ENCODE measurements at places on chromosomes 5 and 9.

GRCh38 chr9:88739373-88739772 is 204.4 kb downstream of the NXNL2 start:
- peaks cover 32% of the 10 kb centered on the region for H3K4me1 ChIP-seq
- H3K27me3 ChIP-seq: no peaks in the 10 kb centered on the region
- peak overlapping the region; percentile 11 for H3K27ac ChIP-seq
- H3K36me3 ChIP-seq: no peaks in the 10 kb centered on the region
- no peak for DNase-seq

- no peaks in the 10 kb centered on the region for H3K4me1 ChIP-seq
- H3K27ac ChIP-seq: no peak overlapping the region
- H3K4me3 ChIP-seq: no peak overlapping the region
- no peak for DNase-seq
- no peaks in the 10 kb centered on the region for H3K36me3 ChIP-seq
- peaks cover 9% of the 10 kb centered on the region for H3K27me3 ChIP-seq
These were observed 92.2 kb upstream of the CCNG1 start for GRCh38 chr5:163345216-163345615.

DNA sequence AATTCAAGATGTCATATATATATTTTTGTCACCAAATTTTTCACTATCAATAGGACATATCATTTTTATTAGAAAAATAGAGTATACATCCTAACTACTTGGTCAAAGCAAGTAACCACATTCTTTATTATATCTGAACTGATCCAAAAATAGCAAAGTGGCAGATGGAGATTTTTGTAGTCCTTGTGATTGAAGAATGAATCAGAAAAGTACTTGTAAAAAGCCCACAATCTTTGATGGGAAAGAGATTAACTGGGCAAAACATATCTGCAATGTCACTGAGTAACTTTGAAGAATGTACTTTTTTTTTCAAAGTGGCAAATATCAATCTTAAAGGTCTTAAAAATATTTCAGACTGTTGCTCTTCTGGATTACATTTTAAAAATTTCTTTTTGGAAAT is 1040.6 kb upstream of the SEMA6A start:
- no peak overlapping the region for H3K27ac ChIP-seq
- peaks cover 9% of the 10 kb centered on the region for H3K4me1 ChIP-seq

DNA sequence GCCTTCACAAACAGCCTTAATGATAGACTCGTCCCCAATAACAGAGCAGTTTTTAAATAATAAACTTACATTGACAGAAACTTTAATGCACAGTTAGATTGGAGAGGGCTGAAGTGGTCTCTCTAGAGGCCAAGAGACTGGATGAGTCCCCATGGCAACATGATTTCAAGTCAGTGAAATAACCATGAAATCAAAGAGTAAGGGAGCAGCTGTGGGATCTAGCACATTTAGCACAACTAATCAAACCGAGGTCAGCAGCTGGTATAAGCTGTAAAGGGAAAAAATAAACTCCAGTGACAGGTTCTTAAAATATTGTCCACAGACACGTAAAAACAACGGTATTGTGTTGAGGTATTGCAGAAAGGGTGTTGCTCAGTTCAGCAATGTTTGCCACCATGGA is 916.6 kb downstream of the DNAH5 start:
- H3K4me1 ChIP-seq: no peaks in the 10 kb centered on the region
- DNase-seq: no peak
- no peak overlapping the region for H3K4me3 ChIP-seq
- peaks cover 10% of the 10 kb centered on the region for H3K27me3 ChIP-seq
- H3K27ac ChIP-seq: no peak overlapping the region

GRCh38 chr5:86626149-86626548 is 8.4 kb downstream of the COX7C start:
- no peaks in the 10 kb centered on the region for H3K4me1 ChIP-seq
- peaks cover 14% of the 10 kb centered on the region for H3K36me3 ChIP-seq
- no peak overlapping the region for H3K27ac ChIP-seq
- H3K27me3 ChIP-seq: peaks cover 2% of the 10 kb centered on the region
- DNase-seq: no peak

GRCh38 chr5:174453690-174454089 is 270.7 kb upstream of the MSX2 start:
- no peaks in the 10 kb centered on the region for H3K27me3 ChIP-seq
- H3K4me1 ChIP-seq: peaks cover 41% of the 10 kb centered on the region
- peak overlapping the region; percentile 68 for H3K27ac ChIP-seq
- DNase-seq: no peak

DNA sequence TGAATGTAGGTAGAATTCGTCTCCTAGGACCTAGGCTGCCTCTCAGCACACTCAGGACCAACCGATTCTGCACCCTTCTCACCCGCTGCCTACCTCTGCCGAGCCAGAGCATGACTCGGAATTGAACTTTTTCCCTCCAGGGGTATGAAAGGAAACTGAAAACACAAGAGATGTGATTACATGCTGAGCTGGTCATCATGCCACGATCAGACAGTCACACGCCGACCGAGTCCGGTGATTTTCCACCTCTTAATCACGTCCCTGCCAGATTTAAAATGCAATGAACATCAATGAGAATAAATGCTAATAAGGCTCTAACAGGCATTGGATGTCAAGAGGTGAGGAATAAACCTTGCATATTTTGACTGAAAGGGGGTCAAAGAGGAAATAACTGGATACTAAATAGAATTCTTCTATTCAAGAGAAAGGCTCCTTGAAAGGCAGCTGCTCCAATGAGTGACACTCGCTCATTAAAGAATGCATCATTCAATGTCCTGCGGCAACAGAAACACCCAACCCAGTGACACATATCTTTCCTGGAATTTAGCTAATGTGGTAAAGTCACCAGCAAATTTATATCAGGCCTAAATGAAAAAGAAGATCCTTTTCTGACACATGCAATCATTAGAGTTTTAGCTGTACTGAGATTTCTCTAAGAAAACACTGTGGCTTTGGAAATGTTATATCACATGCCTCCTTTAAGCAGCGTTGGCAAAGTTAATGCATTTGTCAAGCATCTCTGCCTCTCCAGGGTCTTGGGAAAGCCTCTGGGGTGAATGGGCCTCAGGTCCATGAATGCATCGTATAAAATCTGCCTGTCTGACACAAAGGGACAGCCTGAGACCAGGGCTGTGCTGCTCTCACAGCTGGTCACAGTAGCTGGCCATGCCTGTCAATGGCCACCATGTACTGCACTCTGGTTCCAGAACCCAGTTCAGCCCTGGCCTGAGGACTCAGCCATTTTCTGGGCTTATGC is 128.7 kb downstream of the SPOCK1 start:
- no peak for DNase-seq
- H3K4me3 ChIP-seq: no peak overlapping the region
- no peaks in the 10 kb centered on the region for H3K36me3 ChIP-seq
- H3K4me1 ChIP-seq: peaks cover 4% of the 10 kb centered on the region
- no peak overlapping the region for H3K27ac ChIP-seq
- peaks cover 53% of the 10 kb centered on the region for H3K27me3 ChIP-seq

GRCh38 chr5:172505845-172506244 is 51.5 kb upstream of the SH3PXD2B start:
- H3K36me3 ChIP-seq: no peaks in the 10 kb centered on the region
- peaks cover 36% of the 10 kb centered on the region for H3K27me3 ChIP-seq
- peaks cover 3% of the 10 kb centered on the region for H3K4me1 ChIP-seq
- H3K4me3 ChIP-seq: no peak overlapping the region
- peak; percentile 25 for DNase-seq

GRCh38 chr5:131633830-131634229 is 1.2 kb downstream of the RAPGEF6 start:
- H3K27ac ChIP-seq: peak overlapping the region; percentile 99
- no peak for DNase-seq
- H3K4me1 ChIP-seq: peaks cover 16% of the 10 kb centered on the region
- H3K4me3 ChIP-seq: peak overlapping the region; percentile 96
- H3K36me3 ChIP-seq: no peaks in the 10 kb centered on the region

- no peaks in the 10 kb centered on the region for H3K27me3 ChIP-seq
- H3K4me3 ChIP-seq: no peak overlapping the region
- H3K4me1 ChIP-seq: peaks cover 23% of the 10 kb centered on the region
- no peak overlapping the region for H3K27ac ChIP-seq
These were observed 3.7 kb downstream of the SURF4 start for GRCh38 chr9:133372144-133372543.

GRCh38 chr5:122755783-122756182 is 19.1 kb upstream of the SNX2 start:
- no peak overlapping the region for H3K27ac ChIP-seq
- no peaks in the 10 kb centered on the region for H3K27me3 ChIP-seq
- H3K4me1 ChIP-seq: peaks cover 25% of the 10 kb centered on the region
- peaks cover 2% of the 10 kb centered on the region for H3K36me3 ChIP-seq
- DNase-seq: no peak
- no peak overlapping the region for H3K4me3 ChIP-seq

DNA sequence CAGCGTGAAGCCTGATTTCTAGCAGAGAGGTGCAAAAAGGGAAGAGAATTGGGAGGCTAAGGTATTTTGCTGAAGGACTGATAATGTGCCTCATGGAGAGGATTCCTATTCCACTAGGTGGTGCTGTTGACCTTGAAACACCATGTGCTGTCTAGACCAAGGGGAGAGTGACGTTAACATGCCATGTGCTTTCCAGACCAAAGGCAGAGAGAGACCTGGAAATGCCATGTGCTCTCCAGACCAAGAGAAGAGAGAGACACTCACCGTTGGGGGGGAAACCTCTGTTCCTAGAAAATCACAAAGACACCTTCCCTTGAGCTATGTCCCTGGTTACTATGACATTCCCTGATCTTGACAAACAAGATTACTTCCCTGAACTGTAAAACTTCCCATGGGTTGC is 286.0 kb upstream of the TUSC1 start:
- no peaks in the 10 kb centered on the region for H3K27me3 ChIP-seq
- H3K4me1 ChIP-seq: no peaks in the 10 kb centered on the region
- no peaks in the 10 kb centered on the region for H3K36me3 ChIP-seq
- no peak for DNase-seq

GRCh38 chr9:14415947-14416346 is 102.0 kb upstream of the NFIB start:
- DNase-seq: no peak
- H3K36me3 ChIP-seq: no peaks in the 10 kb centered on the region
- no peaks in the 10 kb centered on the region for H3K27me3 ChIP-seq
- no peak overlapping the region for H3K27ac ChIP-seq

- no peaks in the 10 kb centered on the region for H3K36me3 ChIP-seq
- peaks cover 23% of the 10 kb centered on the region for H3K4me1 ChIP-seq
- H3K27ac ChIP-seq: no peak overlapping the region
- H3K4me3 ChIP-seq: no peak overlapping the region
- H3K27me3 ChIP-seq: no peaks in the 10 kb centered on the region
These were observed 164.5 kb downstream of the GAS1 start for GRCh38 chr9:86782831-86783230.

GRCh38 chr5:32542216-32543059 is 42.9 kb upstream of the SUB1 start:
- H3K4me3 ChIP-seq: no peak overlapping the region
- H3K4me1 ChIP-seq: no peaks in the 10 kb centered on the region
- no peaks in the 10 kb centered on the region for H3K36me3 ChIP-seq
- H3K27ac ChIP-seq: no peak overlapping the region

DNA sequence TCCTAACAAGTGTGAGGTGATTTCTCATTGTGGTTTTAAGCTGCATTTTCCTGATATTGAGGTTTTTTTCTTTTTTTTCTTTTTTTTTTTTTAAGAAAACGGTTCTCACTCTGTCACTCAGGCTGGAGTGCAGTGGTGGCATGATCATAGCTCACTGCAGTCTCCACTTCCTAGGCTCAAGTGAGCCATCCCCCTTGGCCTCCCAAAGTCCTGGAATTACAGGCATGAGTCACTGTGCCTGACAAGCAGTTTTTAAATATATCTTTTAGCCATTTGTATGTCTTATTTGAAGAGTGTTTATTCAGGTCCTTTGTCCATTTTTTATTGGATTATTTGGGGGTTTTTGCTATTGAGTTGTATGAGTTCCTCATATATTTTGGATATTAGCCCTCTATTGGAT is 53.8 kb downstream of the GCNT1 start:
- H3K27me3 ChIP-seq: peaks cover 4% of the 10 kb centered on the region
- H3K36me3 ChIP-seq: no peaks in the 10 kb centered on the region
- H3K27ac ChIP-seq: no peak overlapping the region
- H3K4me1 ChIP-seq: peaks cover 4% of the 10 kb centered on the region

DNA sequence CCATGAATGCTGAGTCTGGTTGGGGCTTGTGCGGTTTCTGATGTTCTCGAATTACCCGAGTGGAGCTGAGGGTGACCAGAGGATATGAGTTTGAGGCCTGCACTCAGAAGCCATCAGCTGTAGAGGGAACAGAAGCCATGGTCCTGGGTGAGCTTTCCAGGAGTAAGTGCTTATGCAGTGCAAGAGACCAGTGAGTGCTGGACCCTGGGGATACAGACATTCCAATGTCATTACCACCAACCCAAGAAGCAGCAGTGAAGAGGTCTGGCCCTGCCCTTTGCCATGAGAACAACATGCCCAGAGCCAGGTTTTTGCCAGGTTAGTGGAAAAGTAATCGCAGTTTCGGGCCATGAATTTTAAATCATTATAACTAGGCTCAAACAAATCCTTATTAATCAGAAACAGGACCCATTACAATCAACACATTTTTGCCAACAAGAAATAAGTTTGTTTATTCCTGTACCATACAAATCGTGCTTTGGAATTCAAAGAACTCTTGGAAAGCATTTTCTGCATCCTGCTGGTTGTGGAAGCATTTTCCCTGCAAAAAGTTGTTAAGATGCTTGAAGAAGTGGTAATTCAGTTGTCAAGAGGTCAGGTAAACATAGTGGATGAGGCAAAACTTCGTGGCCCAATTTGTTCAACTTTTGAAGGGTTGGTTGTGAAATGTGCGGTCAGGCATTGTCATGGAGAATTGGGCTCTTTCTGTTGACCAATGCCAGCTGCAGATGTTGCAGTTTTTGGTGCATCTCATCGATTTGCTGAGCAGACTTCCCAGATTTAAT is 154.6 kb downstream of the SYK start:
- peaks cover under 1% of the 10 kb centered on the region for H3K4me1 ChIP-seq
- no peaks in the 10 kb centered on the region for H3K36me3 ChIP-seq
- DNase-seq: no peak
- H3K4me3 ChIP-seq: no peak overlapping the region

DNA sequence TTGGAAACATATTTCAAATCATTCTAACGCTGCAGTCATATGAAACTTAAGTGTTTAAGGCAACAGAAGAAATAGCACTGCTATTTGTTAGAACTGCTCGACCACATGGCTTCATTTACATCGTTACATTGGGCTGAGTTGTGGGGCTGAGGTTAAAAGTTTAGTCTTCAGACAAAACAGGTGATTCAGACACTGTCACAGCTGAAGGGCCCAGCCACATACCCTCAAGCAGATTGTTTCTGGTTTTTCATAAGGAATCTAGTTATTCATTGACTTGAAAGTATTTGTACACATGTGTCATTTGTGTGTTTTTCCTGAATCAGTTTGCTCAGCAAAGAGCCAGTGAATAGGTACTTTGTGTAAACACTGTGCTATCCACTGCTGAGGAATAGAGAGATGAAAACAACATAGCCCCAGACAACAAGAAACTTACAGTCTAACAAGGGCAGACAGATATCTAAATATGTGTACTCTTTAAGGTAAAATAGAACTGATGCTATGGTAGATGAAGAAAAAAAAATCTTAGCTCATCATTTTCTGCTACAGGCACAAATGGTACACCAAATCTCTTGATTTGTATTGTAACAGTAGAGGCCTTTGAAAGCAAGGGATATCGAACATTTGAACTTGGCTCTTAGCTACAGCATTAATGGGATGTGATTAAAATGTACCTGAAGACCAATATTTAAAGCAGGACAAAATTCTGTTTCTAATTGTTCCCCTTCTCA is 357.6 kb upstream of the RPS23 start:
- peak overlapping the region; percentile 68 for H3K27ac ChIP-seq
- no peaks in the 10 kb centered on the region for H3K27me3 ChIP-seq
- H3K36me3 ChIP-seq: no peaks in the 10 kb centered on the region
- H3K4me1 ChIP-seq: peaks cover 35% of the 10 kb centered on the region
- no peak overlapping the region for H3K4me3 ChIP-seq
- DNase-seq: no peak

Measured in mesothelial cell of epicardium (in vitro differentiated cells).